Panc1 (cell line): ENCODE measurements at places on chromosomes 11 and 22. TPM values are rescaled to one million over a fixed set of nuclear protein-coding genes. Genes with fewer than 3 reads are reported as not detected.

Gene DEUP1
- not detected for total RNA-seq

Gene CYP2D6
- total RNA-seq: 2.7 TPM

Gene MUC5B
- 1.2 TPM for total RNA-seq

Gene C11orf86
- 0.28 TPM for total RNA-seq

Gene APOBEC3A
- not detected for total RNA-seq

Gene GRM5
- total RNA-seq: 0.03 TPM

Gene SLC22A12
- not detected for total RNA-seq

Gene PELI3
- total RNA-seq: 9.1 TPM

Gene KRTAP5-9
- total RNA-seq: not detected

Gene NTM
- total RNA-seq: 0.10 TPM

Gene CHRM1
- not detected for total RNA-seq

Gene RCOR2
- 10.2 TPM for total RNA-seq

Gene TSGA10IP
- total RNA-seq: not detected

Gene LRRN4CL
- 0.13 TPM for total RNA-seq

Gene MRGPRX4
- not detected for total RNA-seq

Gene DAGLA
- total RNA-seq: 6.4 TPM

Gene MRGPRX3
- not detected for total RNA-seq

Gene LRRC32
- 0.15 TPM for total RNA-seq

Gene PANX2
- total RNA-seq: 0.77 TPM

Gene TMPRSS4
- total RNA-seq: not detected

Gene SEPTIN3
- 3.9 TPM for total RNA-seq

Gene TRIM49
- total RNA-seq: not detected

Gene ZNF280B
- 0.10 TPM for total RNA-seq

Gene ELF5
- total RNA-seq: not detected

Gene GPR83
- total RNA-seq: 0.05 TPM

Gene MYOD1
- not detected for total RNA-seq

Gene FAM83F
- 0.05 TPM for total RNA-seq

Gene ZNRD2
- total RNA-seq: 61.2 TPM

Gene MDK
- 252 TPM for total RNA-seq

Gene KDM4E
- total RNA-seq: not detected

Gene DNAJB7
- not detected for total RNA-seq

Gene CLMP
- 1.5 TPM for total RNA-seq

Gene KCNJ5
- 0.28 TPM for total RNA-seq

Gene MOV10L1
- 0.10 TPM for total RNA-seq

Gene OVOL1
- total RNA-seq: 0.23 TPM

Gene KRTAP5-8
- not detected for total RNA-seq

Gene LRRC55
- total RNA-seq: not detected

Gene UBE2L3
- total RNA-seq: 51.1 TPM

Gene CRY2
- total RNA-seq: 14.6 TPM

Gene PSMA1
- 198 TPM for total RNA-seq

Gene ANO1
- 2.3 TPM for total RNA-seq

Gene OR9Q1
- not detected for total RNA-seq

Gene UEVLD
- 26.7 TPM for total RNA-seq

Gene KIRREL3
- total RNA-seq: 0.36 TPM

Gene TOLLIP
- 141 TPM for total RNA-seq

Gene KCNE3
- 0.15 TPM for total RNA-seq

Gene FGF3
- not detected for total RNA-seq

Gene TMPRSS5
- total RNA-seq: 0.85 TPM

Gene EFCAB6
- total RNA-seq: 0.21 TPM

Gene SIRT3
- total RNA-seq: 37.5 TPM

Gene C11orf52
- not detected for total RNA-seq

Gene SLC25A45
- total RNA-seq: 9.8 TPM

Gene LIF
- 34.4 TPM for total RNA-seq

Gene CREB3L1
- 35.6 TPM for total RNA-seq

Gene MRPL21
- total RNA-seq: 94.9 TPM

Gene OR10G8
- total RNA-seq: not detected

Gene IFITM10
- total RNA-seq: 18.0 TPM

Gene FZD4
- 11.1 TPM for total RNA-seq

Gene CDC42EP1
- 62.5 TPM for total RNA-seq
